Right kidney (tissue), 9 donors: ENCODE measurements at places on chromosomes 16 and 17.

- no peak for DNase-seq
These were observed 84.3 kb downstream of the CDH11 start for GRCh38 chr16:65037556-65037955.

- DNase-seq = no peak
These were observed 5.0 kb downstream of the CDH16 start for GRCh38 chr16:66913711-66914110.

DNA sequence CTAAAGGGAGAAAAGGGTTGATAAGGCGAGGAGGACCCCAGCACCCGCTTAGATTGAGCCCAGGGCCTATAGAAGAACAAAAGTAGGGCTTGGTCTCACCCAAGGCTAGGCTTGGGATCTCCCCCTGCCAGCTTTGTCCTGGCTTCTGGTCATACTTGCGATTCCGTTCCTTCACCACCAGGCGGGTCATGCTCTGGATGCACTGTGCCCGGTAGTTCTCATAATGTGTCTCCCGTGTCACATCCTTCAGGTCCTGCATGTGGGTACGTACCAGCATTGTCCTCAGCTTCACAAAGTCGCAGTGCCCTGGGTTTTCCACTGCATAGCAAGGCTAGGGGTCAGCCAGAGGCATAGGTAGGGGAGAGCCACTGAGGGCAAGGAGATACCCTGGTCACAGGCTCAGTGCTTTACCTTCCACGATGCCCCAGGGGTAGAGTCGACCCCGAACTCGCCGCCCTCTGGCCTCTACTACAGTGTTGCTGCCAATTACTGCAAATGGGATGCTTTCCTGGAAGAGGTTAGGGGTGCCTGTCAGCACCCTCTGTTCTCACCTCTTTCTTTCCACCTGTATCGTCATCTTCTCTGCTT, 6.5 kb upstream of the MTMR4 start:
- DNase-seq = no peak

- DNase-seq = no peak
These were observed 34.1 kb downstream of the EEF2K start for GRCh38 chr16:22240023-22240710.
